ENCODE measurements at places on chromosomes 3 and 15. TPM values are rescaled to one million over a fixed set of nuclear protein-coding genes. Genes with fewer than 3 reads are reported as not detected.

The PLA2G4F gene
- total RNA-seq, result not detected

The MOBP gene
- total RNA-seq, result not detected

The CCR1 gene
- not detected for total RNA-seq

The COX17 gene
- 20.9 TPM for total RNA-seq

The HIGD2B gene
- total RNA-seq, result not detected

The RAB6B gene
- total RNA-seq, result 7.7 TPM

GRCh38 chr3:23991683-23992628, 46.9 kb downstream of the NR1D2 start:
- peaks cover 21% of the 10 kb centered on the region for H3K4me1 ChIP-seq
- DNase-seq, result peak; percentile 31
- H3K27me3 ChIP-seq, result no peaks in the 10 kb centered on the region
- H3K4me3 ChIP-seq, result no peak overlapping the region

- DNase-seq, result peak; percentile 92
- peaks cover 23% of the 10 kb centered on the region for H3K27me3 ChIP-seq
These were observed 472 bp downstream of the BSN start for GRCh38 chr3:49554633-49555265.

DNA sequence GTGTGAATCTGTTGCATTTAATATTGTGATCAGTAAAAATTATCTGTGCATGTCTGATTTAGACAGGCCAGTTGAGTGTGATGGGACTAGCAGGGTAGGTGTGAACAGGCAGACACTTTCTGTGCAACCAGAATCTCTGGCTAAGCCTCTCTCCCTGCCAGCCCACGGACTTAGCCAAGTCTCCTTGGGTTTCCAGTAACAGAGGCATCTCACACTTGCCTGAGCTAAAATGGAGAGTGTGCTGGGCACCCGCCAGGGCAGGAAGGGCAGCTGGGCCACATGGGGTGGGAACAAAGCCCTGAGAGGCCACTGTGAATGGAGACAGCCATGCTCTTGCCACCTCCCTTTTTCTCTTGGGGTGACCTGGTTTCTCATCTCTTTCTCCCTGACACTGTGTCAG, 12.5 kb upstream of the RPS27L start:
- no peak overlapping the region for H3K27ac ChIP-seq
- no peaks in the 10 kb centered on the region for H3K27me3 ChIP-seq
- H3K4me3 ChIP-seq, result no peak overlapping the region

DNA sequence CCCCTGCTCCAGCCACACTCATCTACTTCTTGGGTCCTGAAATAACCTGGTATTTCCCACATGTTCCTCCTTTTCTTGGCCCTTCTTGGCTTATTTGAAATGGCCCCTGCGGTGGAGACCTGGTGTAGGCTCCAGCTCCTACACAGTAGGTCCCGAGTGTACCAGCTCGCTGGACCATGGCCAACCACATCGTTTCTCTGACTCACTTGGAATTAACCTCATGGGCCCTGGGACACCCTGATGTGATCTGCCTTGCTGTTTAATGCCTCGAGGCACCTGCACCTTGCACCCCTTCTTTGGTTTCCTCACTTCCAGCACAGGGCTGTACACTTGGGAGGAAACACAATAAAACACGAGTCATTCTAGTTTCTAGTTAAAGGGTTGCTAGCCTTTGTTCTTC, 60.3 kb downstream of the FEM1B start:
- H3K36me3 ChIP-seq, result no peaks in the 10 kb centered on the region
- DNase-seq, result no peak
- H3K27ac ChIP-seq, result no peak overlapping the region
- H3K4me1 ChIP-seq, result peaks cover 9% of the 10 kb centered on the region
- no peak overlapping the region for H3K4me3 ChIP-seq
- no peaks in the 10 kb centered on the region for H3K27me3 ChIP-seq

DNA sequence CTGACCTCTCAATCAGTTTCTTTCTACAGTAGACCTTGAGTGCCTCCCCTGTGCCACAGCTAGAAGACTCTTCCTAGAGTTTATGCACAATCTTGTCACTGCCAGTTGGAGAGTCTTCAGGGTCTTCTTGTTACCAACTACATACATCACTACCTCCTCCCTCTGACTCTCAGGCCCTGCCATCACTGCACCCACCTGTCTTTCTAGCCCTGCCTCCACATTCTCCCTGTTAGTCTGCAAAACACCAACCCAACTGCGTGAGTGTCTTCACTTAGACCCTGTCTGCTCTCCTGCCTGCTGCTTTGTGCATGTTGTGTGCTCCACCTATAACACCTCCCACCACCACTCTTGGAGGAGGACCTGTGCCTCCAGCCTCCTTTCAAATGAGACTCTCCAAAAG, 34.4 kb downstream of the CLSTN2 start:
- no peaks in the 10 kb centered on the region for H3K4me1 ChIP-seq
- H3K27me3 ChIP-seq, result no peaks in the 10 kb centered on the region
- no peak overlapping the region for H3K27ac ChIP-seq
- no peak for DNase-seq
- no peaks in the 10 kb centered on the region for H3K36me3 ChIP-seq

DNA sequence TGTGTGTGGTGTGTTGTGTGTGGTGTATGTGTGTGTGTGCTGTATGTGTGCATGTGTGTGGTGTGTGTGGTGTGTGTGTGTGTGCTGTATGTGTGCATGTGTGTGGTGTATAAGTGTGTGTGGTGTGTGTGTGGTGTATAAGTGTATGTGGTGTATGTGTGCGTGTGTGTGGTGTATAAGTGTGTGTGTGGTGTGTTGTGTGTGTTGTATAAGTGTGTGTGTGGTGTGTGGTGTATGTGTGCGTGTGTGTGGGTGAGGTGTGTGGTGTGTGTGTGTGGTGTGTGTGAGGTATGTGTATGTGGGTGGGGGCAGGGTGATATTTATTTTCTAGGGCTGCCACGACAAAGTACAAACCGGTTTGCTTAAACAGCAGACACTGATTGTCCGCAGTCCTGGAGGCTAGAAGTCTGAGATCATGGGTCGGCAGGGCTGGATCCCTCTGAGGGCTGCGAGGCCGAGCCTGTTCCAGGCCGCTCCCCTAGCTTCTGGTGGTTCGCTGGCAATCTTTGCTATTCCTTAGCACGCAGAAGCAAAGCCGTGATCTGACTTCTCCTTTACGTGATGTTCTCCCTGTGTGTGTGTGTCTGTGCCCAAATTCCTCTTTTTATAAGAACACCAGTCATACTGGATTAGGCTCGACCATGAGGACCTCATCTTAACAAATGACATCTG, 160.2 kb downstream of the XXYLT1 start:
- H3K27me3 ChIP-seq, result no peaks in the 10 kb centered on the region
- no peak for DNase-seq
- H3K4me3 ChIP-seq, result no peak overlapping the region
- H3K27ac ChIP-seq, result no peak overlapping the region
- H3K36me3 ChIP-seq, result no peaks in the 10 kb centered on the region

- no peaks in the 10 kb centered on the region for H3K36me3 ChIP-seq
- no peaks in the 10 kb centered on the region for H3K27me3 ChIP-seq
- peak overlapping the region; percentile 60 for H3K27ac ChIP-seq
- H3K4me1 ChIP-seq, result peaks cover 18% of the 10 kb centered on the region
These were observed 77.1 kb upstream of the UBE2E1 start for GRCh38 chr3:23728601-23729117.

DNA sequence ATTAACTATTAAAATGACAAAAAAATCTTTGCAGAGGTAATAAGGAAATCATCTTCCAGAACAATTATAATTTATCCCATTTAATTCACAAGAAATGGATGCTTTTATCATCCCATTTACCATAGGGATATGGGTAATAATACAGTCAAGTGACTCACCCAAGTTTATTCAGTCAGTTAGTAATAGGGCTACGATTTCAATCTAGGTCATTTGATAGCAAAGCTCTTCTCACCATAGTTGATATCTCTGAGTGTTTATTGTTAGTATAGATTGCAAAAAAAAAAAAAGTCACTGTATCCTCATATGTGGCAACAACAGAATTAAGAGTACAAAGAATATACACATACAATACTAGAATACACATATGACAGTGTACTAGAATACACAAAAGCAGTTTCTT, 797.1 kb downstream of the ROBO1 start:
- no peaks in the 10 kb centered on the region for H3K36me3 ChIP-seq
- H3K27ac ChIP-seq, result no peak overlapping the region
- H3K27me3 ChIP-seq, result no peaks in the 10 kb centered on the region
- H3K4me1 ChIP-seq, result peaks cover 40% of the 10 kb centered on the region
- no peak overlapping the region for H3K4me3 ChIP-seq

DNA sequence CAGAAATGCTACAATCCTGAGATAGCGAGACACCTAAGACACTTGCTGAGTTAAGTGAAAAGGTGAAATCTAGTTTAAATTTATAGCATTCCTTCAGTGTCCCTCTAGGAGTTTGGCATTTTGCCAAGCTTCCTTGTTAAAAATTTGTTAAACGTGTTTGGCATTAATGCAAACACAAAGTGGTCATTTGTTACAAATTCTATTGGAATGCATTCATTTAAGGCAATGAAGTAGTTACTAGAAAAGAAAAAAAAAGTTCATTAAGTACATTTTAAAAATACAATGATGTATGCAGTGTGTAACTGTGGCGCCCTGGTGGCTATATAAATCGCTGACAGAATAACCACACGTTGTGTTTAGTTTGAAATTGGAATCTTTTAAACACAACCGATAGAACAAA, 31.3 kb upstream of the WNT5A start:
- no peak overlapping the region for H3K4me3 ChIP-seq
- DNase-seq, result no peak
- no peak overlapping the region for H3K27ac ChIP-seq
- no peaks in the 10 kb centered on the region for H3K27me3 ChIP-seq

DNA sequence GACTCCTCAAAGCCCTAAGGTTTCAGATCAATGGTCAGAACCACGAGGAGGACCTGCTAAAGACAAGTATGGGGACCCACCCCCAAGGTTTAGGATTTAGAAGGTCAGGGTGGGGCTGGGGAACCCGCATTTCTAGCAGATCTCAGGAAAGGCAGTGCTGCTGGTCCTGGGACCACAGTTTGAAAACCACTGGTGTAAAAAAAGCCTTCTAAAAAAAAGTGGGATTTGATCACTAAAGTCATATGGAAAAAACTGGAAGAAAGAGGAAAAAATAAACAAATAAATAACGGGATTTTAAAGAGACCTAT, 832 bp downstream of the SLC41A3 start:
- H3K27me3 ChIP-seq, result no peaks in the 10 kb centered on the region
- DNase-seq, result no peak
- no peaks in the 10 kb centered on the region for H3K4me1 ChIP-seq
- peak overlapping the region; percentile 93 for H3K4me3 ChIP-seq

DNA sequence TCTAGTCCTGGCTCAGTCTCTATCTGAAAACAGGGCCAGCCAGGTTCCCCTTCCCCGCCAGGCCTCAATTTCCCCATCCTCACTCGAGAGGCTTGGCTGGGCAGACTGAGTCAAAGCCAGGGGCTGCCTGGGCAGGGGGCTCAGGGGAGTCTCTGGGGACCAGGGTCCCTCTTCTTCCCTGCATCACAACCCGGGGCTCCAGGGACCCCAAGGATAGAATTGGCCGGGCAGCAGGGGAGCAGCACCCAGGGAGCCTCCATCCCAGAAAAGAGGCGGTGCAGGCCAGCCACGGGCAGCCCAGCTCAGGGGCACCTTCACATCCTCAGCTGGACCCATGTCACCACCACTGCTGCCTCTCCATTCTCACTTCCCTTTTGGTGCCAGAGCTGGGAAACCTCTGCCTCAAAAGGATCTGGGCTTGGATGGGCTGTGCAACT, 13.3 kb upstream of the PLXND1 start:
- H3K4me3 ChIP-seq, result no peak overlapping the region
- H3K4me1 ChIP-seq, result peaks cover 5% of the 10 kb centered on the region
- no peak for DNase-seq
- no peaks in the 10 kb centered on the region for H3K27me3 ChIP-seq

DNA sequence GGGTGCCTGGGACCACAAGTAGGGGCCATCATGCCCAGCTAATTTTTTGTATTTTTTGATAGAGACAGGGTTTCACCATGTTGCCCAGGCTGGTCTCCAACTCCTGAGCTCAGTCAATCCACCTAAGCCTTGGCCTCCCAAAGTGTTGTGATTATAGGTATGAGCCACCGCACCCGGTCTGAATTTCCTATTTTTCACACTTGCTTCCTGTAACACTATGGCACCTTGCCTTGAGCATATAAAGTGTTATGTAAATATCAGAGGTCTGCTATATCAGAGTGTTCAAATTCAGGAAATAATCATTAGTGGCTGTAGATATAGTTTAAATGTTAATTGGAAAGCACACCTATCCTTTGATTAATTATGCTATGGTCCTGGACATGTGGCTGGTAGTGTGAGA, 165.2 kb downstream of the KCNAB1 start:
- H3K27me3 ChIP-seq, result peaks cover 24% of the 10 kb centered on the region
- no peaks in the 10 kb centered on the region for H3K36me3 ChIP-seq
- no peaks in the 10 kb centered on the region for H3K4me1 ChIP-seq
- H3K4me3 ChIP-seq, result no peak overlapping the region
- H3K27ac ChIP-seq, result no peak overlapping the region

DNA sequence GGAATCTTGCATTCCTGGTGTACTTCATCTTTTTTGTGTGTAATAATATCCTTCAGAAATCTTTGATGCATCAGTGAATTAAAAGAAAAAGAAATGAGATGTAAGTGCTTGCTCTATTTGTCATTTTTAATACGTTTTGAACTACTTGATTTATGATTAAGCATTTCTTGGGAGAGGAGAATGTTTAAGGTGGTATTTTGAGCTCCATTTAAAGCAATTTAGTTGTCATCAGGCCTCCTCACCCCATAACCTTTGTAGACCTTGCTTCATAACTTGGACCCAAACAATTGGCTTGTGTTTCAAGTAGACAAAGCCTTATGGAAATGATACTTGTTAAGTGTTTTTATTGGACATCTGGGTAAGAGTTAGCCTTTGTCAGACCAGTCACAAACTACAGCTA, 87.1 kb upstream of the VEPH1 start:
- no peak overlapping the region for H3K4me3 ChIP-seq
- no peaks in the 10 kb centered on the region for H3K4me1 ChIP-seq
- no peaks in the 10 kb centered on the region for H3K27me3 ChIP-seq
- H3K27ac ChIP-seq, result no peak overlapping the region
- no peaks in the 10 kb centered on the region for H3K36me3 ChIP-seq

DNA sequence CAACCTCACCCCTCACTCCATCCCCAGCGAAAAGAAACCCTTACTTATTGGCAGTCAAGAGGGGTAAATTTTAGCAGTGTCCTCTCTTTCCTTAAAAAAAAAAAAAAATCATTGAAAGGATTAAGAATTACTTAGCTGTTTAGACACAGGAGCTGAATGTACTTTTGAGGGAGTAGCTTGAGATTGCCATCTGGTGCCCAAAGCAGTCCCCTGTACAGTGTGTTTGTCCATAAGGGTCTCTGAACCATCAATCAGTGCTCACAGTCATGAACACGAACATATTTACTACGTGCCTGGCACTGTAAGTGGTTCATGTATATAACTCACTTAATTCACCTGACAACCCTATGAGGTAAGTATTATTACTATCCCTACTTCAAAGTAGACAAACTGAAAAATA, 463.5 kb downstream of the RAP2B start:
- DNase-seq, result no peak
- H3K4me1 ChIP-seq, result no peaks in the 10 kb centered on the region
- no peak overlapping the region for H3K4me3 ChIP-seq
- H3K36me3 ChIP-seq, result no peaks in the 10 kb centered on the region
- no peaks in the 10 kb centered on the region for H3K27me3 ChIP-seq

DNA sequence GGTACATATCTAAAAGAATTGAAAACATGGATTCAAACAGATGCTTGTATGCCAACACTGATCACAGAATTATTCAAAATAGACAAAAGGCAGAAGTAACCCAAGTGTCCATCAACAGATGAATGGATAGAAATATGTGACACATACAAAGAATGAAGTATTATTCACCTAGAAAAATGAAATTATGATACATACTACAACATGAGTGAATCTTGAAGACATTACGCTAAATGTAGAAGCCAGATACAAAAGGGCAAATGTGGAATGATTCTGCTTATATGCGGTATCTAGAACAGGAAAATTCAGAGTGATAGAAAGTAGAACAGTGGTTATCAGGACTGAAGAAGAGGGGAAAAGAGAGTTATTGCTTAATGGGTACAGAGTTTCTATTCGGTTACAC, 26.2 kb upstream of the SLC12A8 start:
- H3K36me3 ChIP-seq, result no peaks in the 10 kb centered on the region
- H3K4me1 ChIP-seq, result peaks cover 7% of the 10 kb centered on the region
- H3K4me3 ChIP-seq, result no peak overlapping the region
- no peak overlapping the region for H3K27ac ChIP-seq
- DNase-seq, result no peak

Data from neural progenitor cell (in vitro differentiated cells).